Effector memory CD8-positive, alpha-beta T cell (primary cell): ENCODE measurements at places on chromosomes 6 and 20.

DNA sequence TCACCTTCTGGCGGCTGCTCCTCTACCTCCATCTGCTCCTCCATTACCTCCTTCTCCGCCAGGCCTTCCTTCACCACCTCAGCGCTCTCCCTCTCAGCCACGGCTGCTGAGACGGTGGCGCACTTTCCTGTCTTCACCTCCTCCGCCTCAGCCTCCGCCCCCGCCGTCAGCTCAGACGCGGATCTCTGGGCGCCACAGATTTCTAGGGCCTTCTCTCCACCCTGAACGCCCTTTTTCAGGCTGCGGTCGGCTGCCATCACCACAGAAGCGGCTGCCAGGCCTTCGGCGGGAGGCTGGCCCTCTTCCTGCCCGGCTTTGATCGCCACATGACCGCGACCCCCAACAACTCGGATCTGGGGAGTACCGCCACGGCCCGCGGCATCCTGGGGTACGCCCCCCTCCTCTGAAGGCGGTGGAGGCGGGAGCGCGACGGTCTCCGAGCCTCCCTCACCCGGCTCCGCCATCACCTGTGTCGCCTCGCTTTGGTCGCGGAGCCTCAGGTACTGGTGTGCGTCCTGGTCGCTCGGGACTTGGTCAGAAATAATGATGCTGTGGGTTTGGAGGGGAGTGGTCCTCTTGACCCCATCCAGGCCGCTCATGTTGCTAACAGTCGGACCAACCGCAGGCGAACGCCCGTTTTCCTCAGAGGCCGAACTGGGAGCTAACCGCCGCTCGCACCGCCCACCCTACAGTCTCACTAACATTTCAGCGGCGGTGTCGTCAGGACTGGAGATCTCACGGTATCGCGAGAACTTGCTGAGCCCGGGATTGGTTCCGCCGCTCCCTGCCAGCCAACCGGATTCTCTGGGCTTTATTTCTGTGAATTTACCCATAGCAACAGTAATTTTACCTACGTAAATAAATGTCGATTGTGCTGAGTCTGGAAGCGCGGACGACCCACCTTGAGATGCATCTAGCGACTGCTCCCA lies at the start of gene TSPYL1:
TSS of gene TSPYL1 (minus strand) at position 699 of the 929 bp plus-strand sequence. CDS start at position 599, 100 bp downstream.
- peak; percentile 93 for DNase-seq

- DNase-seq = no peak
Observed at GRCh38 chr6:114452785-114453401, 110.1 kb upstream of the HS3ST5 start.

- no peak for DNase-seq
Observed at GRCh38 chr6:86706449-86706848, 230.9 kb upstream of the HTR1E start.

- peak; percentile 9 for DNase-seq
Observed at GRCh38 chr20:4661191-4661590, 60.5 kb upstream of the PRND start.

GRCh38 chr6:133945158-133945557 lies 7.9 kb upstream of the TBPL1 start:
- no peak for DNase-seq

GRCh38 chr6:158164579-158165170 lies 3.4 kb downstream of the SERAC1 start:
- no peak for DNase-seq

- no peak for DNase-seq
Observed at GRCh38 chr6:40764726-40765125, 177.6 kb upstream of the LRFN2 start.

DNA sequence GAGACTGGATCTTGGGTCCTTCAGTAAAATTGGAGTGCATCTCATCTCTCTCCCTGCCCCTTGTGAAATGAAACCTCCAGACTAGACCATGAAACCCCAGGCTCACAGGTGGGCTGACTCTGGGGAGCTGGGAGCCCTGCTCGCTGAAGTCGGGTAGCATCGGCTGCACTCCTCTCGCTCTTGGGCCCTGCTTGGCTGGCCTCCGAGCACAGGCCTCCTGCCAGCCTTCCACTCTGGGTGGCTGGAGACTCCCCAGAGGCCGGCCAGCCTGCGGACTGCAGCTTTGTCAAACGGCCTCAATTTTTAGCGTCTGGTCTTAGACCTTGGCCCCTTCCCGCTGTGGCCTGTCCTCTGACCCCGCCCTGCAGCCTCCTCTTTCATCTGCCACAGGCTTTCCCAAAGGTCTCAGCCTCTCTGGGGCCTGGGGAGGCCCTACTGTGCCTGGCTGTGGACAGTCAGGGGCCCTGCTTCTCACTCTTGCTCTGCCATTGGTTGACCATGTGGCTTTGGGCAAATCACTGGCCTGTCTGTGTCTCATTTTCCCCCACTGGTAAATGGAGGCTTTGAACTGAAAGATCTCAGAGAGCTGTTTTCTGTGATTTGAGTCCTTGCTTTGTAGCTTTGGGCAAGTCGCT lies 45.1 kb downstream of the SRC start:
- DNase-seq = no peak
